ENCODE measurements at places on chromosomes 1 and 21.

- DNase-seq = no peak
Measured at GRCh38 chr1:154896771-154897286, 26.7 kb upstream of the KCNN3 start.

DNA sequence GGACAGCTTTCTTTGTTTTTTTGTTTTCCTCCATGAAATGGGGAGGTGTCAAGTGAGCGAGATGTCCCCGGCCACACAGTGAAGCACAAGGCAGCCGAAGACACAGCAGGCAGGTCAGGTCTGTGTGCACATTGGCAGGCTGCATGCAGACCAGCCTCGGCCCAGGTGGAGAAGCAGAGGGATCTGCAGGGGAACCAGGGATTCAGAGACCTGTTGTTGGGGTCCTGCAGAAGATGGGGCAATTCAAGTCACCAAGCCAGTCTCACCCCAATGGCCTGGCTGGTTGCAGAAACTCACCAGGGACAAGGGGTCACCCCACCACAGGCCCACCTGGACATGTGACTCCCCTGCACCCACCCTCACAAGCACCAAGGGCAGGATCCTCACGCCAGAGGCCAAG is 4.0 kb upstream of the ABCG1 start:
- DNase-seq = no peak

GRCh38 chr1:7009741-7010525 is 224.7 kb downstream of the CAMTA1 start:
- no peak for DNase-seq

GRCh38 chr1:20197329-20197791 is 11.0 kb upstream of the PLA2G2C start:
- DNase-seq = no peak

- DNase-seq = no peak
Measured at GRCh38 chr21:16084776-16085364, 355.1 kb downstream of the USP25 start.
